GM03348 (cell line): ENCODE measurements at places on chromosomes 4 and X.

GRCh38 chr4:63788271-63788670 lies 621.0 kb downstream of the TECRL start:
- DNase-seq = no peak

DNA sequence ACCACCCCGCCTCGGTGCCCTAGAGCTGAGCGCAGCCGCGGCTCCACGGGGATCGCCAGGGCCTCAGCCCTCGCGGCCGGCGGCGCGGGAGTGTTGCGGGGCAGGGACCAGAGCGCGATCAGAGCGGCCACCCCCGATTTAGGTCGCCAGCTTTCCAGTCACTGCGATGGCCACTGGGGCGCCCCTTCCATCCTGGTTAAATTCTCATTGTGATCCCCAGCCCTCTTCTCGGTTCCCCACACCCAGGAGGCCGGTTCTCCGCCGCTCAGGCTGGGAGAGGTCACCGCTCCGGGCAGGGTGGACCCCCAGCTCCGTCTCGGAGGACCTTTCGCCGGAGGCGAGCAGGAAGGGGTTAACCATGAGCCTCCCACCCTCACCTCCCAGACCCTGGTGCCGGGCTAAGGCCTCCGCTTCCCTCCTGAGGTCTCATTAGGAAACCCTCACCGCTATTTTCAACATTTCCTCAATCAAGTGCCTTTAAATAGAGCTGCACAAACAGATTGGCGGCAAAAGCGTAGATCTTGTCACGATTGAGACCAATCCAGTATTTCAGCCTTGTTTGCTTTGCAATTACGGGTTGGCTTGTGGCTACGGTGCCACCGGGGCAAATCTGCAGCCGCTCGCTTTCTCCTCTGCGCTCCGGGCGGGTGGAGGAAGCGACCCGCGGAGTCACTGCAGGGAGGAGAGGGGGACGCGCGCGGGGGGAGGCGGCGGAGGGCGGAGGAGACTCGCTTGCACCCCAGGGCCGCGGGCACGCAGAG lies 8.3 kb upstream of the HAND2 start:
- peak; percentile 58 for DNase-seq

GRCh38 chrX:23478056-23478455 lies 143.4 kb downstream of the PTCHD1 start:
- no peak for DNase-seq

GRCh38 chr4:17010426-17011087 lies 112.1 kb upstream of the LDB2 start:
- DNase-seq = no peak

GRCh38 chr4:94365304-94365703 lies 22.7 kb upstream of the HPGDS start:
- DNase-seq = no peak

DNA sequence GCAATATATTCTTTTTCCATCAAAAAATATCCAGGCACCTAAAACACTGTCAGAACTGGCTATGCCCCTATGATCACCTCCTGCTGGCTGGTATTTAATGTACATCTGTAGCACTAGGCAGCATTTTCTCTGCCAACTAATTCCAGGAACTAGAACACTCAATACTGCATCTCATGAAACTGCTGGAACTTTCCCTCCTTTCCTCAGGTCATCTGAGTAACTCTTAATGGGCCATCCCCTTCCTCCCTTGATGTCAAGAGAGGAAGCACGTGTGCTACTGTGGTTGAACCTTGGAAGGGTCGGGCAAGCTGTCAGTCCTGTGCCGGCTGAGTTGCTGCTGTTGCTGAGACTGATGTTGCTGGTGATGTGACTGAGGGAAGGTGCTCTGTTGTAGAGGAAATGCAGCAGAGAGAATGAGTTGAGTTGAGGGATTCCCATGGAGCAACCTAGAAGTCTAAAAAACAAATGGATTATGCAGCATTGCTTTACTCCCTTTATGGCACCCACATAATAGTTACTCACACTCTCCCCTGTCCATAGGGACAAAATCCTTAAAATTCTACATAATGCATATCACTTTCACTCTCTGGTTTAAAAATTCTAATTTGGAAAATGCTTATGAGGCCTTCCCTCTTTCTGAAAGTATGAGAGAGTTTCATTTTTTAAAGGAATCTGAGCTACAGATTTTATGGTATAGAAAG lies 39.5 kb downstream of the TMEM165 start:
- DNase-seq = no peak

- no peak for DNase-seq
These were observed 21.9 kb downstream of the COQ2 start for GRCh38 chr4:83262682-83263081.

DNA sequence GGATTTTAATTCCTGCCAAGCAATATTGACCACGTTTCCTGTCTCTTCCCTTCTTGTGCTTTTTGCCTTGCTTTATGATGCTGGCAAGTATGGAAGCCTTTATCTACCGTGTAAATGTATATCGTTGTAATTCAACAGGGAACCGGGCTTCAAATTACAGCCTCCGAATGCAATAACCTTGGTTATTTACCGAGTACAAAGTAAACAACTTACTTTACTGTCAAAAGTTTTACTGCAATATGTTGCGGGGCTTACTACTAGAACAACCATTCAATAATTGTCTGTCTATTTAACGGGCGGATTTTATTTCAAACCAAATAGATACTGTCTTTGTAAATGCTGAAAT lies 73.1 kb downstream of the PALLD start:
- no peak for DNase-seq

- no peak for DNase-seq
These were observed 129.2 kb upstream of the MAOA start for GRCh38 chrX:43526878-43527277.

DNA sequence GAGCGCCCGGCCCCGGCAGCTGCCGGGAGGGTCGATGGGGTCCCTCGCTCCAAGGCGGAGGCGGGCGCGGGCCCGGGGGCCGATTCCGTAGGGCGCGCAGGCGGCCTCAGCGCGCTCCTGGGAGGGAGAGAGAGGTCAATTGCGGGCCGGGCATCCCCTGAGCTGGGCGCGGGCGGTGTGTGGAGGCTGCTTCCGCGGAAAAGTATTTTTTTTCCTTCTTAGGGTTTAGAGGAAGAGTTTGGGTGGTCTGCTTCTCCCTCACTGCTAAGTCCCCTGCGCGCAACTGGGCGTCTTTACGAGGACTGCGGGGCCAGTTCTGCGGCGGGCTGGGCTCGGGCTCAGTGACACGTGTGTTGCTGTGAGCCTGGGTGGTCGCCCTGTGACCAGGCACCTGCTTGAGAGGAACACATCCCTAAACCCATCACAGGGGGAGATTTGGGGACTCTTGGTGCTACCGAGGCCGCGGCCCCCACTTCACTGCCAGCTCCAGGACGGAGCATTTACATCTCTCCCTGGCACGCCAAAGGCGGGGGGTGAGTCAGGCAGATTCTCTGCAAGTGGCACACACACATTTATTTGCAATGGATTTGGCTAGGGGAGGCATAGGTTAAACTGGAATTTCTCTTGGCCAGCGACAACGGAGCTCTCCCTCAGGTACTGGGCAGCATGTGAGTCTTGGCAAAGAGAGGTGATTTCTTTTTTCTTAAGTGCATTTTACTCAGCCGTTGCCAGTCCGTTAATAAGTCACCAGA lies 151.2 kb upstream of the SLC4A4 start:
- DNase-seq = peak; percentile 63

DNA sequence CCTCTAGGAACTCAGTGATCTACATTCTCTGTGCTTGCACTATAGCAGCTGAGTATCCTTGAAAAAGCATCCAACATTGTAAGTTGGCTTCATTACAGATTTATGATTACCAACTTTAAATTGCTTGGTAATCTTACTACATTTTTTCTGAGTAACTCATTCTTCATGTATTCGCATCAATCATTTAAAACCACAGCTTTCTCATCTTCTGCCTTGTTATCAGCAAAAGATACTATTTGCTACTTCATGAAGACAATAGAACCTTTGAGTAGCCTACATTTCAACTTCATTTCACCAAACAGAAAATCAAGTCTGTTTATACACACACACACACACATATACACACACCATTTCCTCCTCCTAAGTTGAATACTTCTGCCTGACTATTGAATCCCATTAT lies 6.2 kb upstream of the DCAF8L2 start:
- no peak for DNase-seq

DNA sequence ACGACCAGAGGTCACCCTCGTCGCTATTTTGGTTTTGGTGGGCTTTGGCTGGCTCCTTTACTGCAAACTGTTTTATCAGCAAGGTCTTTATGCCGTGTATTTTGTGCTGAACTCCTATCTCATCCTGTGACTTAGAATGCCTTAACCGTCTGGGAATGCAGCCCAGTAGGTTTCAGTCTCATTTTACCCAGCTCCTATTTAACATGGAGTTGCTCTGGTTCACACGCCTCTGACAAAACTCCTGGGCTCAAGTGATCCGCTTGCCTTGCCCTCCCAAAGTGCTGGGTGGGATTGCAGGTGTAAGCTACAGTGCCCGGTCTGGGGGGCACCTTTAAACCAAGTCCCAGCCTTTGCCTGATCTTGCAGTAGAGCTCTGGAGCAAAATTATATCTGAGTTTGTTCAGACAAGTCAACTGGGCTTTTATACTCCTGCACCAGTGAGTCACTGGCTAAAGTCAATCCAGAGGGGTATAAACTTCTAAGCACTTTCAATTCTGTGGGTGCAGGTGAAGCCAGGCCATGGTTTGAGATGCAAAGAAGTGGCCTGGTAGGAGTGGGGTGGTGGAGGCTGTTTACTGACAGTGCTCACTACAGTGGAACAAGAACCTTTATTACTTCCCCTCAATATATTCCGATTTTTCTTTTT lies 50.2 kb downstream of the MGST2 start:
- DNase-seq = no peak
